ENCODE measurements at places on chromosomes 6 and 20.

GRCh38 chr6:127118298-127119101 lies at the start of gene RSPO3:
Gene RSPO3 (plus strand): TSS chr6:127118671. CDS start chr6:127119193, 522 bp downstream.
- DNase-seq = peak; percentile 36

- DNase-seq = no peak
Measured at GRCh38 chr20:2816030-2816582, at the start of gene TMEM239. Gene TMEM239 (plus strand): TSS chr20:2816364. CDS start chr20:2816555, 191 bp downstream.

DNA sequence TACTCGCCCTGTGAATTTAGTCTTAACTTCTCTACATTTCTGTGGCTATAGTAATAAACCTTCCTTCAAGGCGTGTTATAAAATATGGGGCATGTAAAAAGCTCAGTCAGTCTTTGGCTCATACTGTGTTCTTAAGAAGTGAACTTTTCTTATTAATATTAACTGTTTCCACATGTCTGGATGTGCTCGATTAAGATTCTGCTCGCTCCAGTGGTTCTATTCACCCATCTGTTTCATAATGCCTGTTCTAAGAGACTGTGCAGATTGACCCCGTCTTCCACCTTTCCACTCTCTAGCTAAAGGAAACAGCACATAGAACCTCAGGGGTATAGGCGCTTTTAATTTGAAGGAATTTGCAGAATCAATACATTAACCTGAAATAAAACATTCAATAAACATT lies 99.9 kb downstream of the L3MBTL3 start:
- DNase-seq = no peak

DNA sequence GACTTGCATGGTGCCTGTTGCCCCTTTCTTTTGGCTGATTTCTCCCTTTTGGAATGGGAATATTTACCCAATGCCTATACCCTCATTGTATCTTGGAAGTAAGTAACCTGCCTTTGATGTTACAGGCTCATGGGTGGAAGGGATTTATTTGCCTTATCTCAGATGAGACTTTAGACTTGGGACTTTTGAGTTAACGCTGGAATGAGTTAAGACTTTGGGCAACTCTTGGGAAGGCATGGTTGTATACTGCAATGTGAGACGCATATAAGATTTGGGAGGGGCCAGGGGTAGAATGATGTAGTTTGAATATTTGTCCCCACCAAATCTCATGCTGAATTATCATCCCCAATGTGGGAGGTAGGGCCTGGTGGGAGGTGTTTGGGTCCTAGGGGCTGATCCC lies 75.5 kb downstream of the SYCP2 start:
- no peak for DNase-seq

- no peak for DNase-seq
Measured at GRCh38 chr20:25484911-25485511, 77.5 kb downstream of the GINS1 start.

GRCh38 chr6:4844108-4844507 lies 67.9 kb downstream of the CDYL start:
- DNase-seq = no peak

GRCh38 chr6:158028421-158028820 lies 46.8 kb downstream of the SYNJ2 start:
- DNase-seq = no peak

DNA sequence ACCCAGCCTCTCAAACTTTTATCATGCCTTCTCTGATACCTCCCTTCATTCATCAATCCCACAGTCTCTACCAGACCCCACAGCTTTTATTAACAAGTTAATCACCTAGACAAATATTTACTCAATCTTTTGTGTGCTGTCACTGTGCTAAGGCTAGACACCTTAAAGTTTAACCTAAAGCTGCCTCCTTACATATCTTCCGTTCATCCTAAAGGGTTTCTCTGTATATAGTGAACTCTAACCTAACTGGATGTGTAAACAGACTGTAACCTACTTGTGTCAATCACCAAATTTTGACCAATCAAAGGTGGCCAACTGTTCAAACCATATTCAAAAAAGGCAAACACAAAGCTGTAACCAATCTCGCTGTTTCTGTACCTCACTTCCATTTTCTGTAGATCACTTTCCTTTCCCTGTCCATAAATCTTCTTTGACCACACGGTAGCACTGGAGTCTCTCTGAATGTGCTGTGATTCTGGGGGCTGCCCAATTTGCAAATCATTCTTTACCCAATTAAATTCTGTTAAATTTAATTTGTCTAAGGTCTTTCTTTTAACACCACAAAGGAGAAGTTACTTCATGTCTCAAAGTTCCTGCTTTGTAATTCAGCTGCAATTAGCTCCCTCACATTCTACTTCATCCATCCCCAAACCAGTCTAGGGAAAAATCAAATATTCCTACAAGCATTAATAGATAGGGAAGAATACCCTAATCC lies 72.5 kb downstream of the ARHGAP18 start:
- no peak for DNase-seq

- DNase-seq = no peak
Measured at GRCh38 chr6:47252633-47253032, 57.1 kb downstream of the TNFRSF21 start.

GRCh38 chr6:155223646-155224451 lies 40.0 kb upstream of the CLDN20 start:
- no peak for DNase-seq

DNA sequence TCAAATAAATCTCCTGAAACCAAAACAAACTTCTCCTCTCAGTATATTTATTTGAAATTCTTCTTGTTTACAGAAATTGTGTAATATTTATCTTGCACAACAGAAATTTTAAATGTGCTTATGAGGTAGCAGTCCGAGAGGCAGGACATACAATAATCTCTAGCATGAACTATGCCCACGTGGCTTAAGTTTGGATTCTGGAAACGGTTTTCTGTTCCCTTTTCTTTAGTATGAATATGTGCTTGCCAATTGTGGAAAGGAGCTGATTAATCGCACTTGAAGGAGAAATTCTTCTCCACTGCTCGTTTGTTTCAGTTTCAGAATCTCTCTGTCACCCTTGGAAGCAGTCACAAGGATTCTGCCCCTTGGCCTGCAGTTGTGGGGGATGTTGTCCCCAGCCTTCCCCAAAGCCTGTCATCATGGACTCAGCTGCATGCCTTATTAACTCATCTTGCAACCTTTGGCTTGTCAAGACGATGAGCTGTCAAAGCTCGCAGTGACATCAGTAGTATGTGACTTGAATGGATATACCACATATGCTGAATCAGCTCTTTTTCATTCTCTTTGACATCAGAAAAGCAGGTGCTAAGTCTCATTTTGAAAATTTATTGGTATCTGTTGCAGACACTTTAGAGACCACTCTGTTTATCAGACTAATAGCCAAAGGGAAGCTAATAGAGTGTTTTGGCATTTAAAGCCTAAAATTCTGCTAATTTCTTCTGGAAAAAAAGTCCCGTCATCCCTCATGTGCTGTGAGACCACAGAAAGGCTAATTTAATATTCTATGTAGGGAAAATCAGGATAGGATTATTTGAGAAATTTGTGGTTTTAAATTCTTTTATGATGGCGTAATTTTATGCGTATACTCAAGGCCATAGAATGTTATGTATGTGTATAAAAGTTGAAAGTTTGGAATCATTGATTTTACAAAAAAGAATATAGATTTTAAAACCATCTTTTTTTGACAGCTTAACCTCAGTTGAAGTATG lies 186.8 kb downstream of the ARID1B start:
- DNase-seq = peak; percentile 24

- DNase-seq = peak; percentile 21
Measured at GRCh38 chr6:99241905-99242534, 107.5 kb downstream of the FAXC start.

- DNase-seq = no peak
Measured at GRCh38 chr6:157557559-157557958, 176.6 kb downstream of the ZDHHC14 start.

DNA sequence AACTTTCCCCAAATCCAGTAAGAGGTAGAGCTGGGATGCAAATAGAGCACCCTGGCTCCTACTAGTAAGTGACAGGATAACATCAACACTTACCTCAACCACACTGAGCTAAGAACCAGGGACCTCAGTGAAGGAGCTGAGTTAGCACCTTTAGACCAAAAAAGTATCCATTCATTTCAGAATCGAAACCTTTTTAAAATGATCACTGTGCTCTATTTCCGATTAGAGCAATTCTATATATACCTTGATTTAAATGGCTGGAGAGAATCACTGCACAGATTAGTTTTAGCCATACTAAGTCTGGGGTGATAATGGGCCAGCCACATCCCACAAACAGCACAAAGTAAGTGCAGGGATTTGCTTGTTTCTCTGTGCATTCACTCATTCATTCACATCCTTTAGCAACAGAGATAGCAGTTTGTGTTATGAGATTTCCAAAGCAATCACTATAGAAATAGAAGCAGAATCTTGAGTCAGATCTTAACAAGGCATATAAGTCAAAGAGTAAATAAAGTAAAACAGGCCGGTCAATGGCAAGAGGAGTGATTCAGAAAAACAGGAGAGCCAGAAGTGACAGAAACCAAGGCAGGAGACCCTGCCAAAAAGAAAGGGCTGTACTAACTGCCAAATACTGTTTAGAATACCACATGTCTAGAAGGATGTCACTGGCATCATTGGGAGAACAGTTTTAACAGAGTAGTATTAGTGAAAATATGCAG lies 136.3 kb downstream of the KIF13A start:
- DNase-seq = no peak

DNA sequence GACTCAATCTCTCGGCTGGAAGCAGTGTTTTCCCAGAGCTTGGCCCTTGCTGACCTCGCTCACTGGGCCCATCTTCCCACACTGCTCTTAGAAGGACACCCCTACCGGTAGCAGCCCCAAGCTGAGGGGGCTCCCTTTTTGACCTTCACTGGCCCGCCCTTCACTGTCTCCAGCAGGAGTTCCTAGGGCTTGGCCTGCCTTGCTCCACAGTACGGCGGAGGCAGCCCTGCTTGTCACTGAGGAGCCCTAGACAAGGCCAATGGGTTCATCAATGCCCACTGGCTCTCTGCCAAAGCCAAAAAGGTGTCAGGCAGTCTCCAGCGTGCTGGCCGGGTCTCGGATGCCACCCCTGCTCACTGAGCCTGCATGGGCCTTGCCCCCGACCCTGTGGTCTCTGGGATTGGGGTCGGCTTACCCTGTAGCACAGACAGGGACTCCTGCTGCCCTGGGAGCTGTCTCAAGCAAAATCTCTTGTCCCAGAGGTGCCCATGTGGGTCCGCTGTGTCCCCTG lies 2.1 kb downstream of the MMP24OS start:
- no peak for DNase-seq

- no peak for DNase-seq
Measured at GRCh38 chr6:19472153-19472552, 365.0 kb upstream of the ID4 start.

DNA sequence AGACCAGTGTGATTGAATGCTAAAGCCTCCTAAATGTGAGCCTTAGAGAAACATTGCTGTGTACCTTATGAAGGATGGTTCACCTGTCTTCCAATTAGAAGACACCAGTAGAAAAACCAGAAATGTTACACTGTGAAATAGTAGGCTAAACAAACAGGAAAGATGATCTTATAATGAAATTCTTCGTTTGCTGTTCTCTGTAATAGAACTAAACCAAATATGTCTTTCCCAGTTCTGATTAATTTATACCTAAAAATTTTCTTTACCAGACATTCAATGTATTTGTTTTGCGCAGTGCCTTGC lies 114.8 kb downstream of the RTN4IP1 start:
- no peak for DNase-seq

DNA sequence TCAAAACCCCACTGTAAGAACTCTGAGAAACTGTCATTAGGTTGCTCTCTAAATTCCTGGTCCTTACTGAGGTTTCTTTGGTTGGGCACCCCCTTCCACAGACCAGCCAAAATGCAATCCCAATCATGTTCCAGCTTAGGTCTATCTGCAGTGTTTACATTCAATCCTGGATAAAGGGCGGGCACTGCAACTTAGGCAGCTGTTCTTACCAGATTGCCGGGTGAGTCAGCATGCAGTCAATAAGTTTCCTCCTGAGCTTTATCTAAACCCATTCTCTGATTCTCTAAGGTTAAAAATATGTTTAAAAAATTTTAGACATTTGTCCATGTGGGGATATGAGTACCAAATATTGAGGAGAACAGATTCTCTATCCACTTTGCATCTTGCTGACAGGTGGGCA lies 197.8 kb downstream of the HAO1 start:
- DNase-seq = no peak

- DNase-seq = no peak
Measured at GRCh38 chr6:46815130-46815529, 21.9 kb downstream of the MEP1A start.

DNA sequence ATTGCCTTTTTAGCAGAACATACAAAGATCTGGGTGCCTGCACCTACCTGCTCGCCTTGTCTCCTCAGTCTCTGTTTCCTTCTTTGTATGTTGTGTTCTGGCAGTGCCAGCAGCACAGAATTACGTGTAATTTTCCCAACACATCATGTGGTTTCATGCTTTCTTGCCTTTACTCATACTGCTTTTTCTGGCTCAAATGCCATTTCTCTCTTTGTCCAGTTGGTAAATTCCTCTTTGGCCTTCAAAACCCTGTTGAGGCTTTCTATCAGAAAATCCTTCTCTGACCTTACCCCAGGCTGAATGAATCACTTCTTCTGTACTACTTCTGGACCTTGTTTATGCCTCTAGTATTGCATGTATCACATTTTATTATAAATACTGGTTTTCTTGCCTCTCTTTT lies 31.8 kb downstream of the L3MBTL3 start:
- no peak for DNase-seq

DNA sequence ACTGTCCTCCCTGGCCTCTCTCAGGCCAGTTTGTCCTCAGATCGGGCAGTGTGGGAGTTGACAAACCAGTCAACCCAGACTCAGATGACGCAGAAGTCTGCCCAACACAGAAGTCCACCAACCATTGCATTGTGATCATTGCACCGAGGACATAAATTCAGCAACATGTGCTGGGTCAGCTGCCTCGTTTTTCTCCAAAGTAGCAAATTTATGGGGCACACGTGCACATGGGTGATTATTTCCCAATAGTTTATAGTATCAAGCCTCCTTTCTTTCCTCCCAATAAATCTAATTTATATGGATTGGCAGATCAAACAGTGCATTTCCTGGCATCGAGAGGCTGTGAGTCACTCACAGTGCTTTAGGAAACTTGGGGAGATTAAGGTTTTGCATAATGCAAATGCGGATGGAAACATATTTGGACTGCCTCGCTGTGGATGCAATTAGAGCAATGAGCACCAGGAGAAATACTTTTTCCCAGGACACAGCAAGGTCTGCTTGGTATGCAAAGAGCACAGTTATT lies 413.7 kb upstream of the SULF2 start:
- DNase-seq = no peak

- DNase-seq = no peak
Measured at GRCh38 chr20:58691773-58692578, 624 bp upstream of the NPEPL1 start.

- no peak for DNase-seq
Measured at GRCh38 chr6:134346932-134347545, 29.1 kb upstream of the SGK1 start.
